ENCODE measurements at places on chromosomes 2 and 18. TPM values are rescaled to one million over a fixed set of nuclear protein-coding genes. Genes with fewer than 3 reads are reported as not detected.

Gene AUP1
- 54.0 TPM for polyA plus RNA-seq

Gene ARMC9
- 68.4 TPM for polyA plus RNA-seq

Gene IL36A
- polyA plus RNA-seq, result not detected

Gene EFR3B
- 0.24 TPM for polyA plus RNA-seq

Gene FAM228A
- polyA plus RNA-seq, result 4.3 TPM

Gene C1QL2
- not detected for polyA plus RNA-seq

Gene DIS3L2
- polyA plus RNA-seq, result 5.2 TPM

Gene SOX11
- polyA plus RNA-seq, result 1.2 TPM

Gene DNAH7
- 0.49 TPM for polyA plus RNA-seq

Gene AFF3
- 2.5 TPM for polyA plus RNA-seq

Gene C2orf15
- 0.07 TPM for polyA plus RNA-seq

Gene C2orf78
- polyA plus RNA-seq, result not detected

Gene ONECUT2
- 0.01 TPM for polyA plus RNA-seq

Gene MRO
- polyA plus RNA-seq, result 0.01 TPM
